Tongue (tissue), 3 donors: ENCODE measurements at places on chromosomes 2 and 18.

GRCh38 chr2:61420991-61421544 lies 49.8 kb downstream of the USP34 start:
- no peak for DNase-seq

DNA sequence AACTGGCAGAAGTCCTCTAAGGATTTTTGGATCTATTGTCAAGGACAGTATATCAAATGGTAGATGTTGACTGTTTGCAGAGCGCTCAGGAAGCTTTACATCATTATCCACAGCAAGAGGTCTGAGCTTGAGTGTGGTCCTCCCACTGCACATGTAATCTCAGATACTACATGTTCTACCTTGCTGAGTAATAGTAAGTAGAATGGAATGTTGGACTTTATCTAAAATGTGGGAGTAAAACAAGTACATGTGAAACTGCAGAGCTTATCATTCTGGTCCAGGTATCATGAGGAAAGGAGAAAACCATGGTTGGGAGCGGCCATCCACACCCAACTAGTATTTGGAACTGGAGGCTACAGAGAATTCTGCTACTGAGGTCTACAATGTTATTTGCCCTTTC lies 19.3 kb upstream of the CD28 start:
- no peak for DNase-seq

GRCh38 chr2:203002054-203002821 lies 12.4 kb upstream of the NBEAL1 start:
- DNase-seq = no peak

DNA sequence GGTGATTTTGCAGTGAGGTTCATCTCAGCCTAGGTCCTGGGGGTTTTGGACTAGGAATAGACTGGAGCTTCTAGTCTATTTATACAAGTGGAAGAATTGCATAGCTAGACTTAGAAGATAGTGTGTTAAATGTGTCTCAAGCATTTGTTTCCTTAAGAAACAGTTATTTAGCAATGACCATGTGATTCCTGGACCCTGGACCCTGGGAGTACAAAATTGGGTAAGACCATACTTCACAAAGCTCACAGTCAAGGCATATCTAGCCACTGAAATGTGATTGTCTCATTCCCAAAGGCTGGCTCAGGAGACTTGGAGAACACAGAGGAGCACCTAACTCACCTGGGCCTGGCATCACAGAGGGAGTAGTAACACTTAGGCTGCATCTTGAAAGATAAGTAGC lies 754.5 kb downstream of the SATB2 start:
- no peak for DNase-seq

- DNase-seq = no peak
Observed at GRCh38 chr2:44429034-44429433, 67.3 kb downstream of the CAMKMT start.

GRCh38 chr18:21004726-21005125 lies 106.9 kb downstream of the ROCK1 start:
- peak; percentile 48 for DNase-seq

DNA sequence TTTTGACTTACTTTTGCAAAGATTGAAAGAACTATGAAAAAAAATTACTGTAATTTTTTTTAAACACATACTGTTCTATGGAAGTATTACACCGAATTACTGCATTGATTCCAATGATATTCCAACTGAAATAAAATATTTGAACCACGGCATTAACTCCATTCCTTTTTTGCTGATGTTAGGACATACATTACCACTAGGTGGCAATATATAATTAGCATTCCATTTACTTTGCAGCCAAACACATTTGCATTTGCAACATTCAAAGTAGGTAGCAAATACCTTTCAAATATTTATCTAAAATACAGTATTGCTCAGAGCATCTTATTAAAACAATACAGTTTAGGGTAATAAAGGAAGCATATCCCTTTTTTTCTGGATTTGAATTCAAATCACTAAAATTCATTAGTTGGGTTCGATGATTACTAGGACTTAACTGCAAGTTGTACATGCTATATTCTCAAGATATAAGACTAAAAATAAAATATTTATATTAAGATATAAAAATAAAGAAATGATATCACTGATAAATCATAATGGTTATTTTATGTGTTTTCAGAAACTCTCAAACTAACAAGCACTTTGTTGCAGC lies 31.3 kb downstream of the LANCL1 start:
- DNase-seq = no peak

- DNase-seq = no peak
Observed at GRCh38 chr2:73053316-73054114, 18.0 kb downstream of the SFXN5 start.

- DNase-seq = peak; percentile 88
Observed at GRCh38 chr2:85741833-85742455, 11.8 kb upstream of the ATOH8 start.

DNA sequence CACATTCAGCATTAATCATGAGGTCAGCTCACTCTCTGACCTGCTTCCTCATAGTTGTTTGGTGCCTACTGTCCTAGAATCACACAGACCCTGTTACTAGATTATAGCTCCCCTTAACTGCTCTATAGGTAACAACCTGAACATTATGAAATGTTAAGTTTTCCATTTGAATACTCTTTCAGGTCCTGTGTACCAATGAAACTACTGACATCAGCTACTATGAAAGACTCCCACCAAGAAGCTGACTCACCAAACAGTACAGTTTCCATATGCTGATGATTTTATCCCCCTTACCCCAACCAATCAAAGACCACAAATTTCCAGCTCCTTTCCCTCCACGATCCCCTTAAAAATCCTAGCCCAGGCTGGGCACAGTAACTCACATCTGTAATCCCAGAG lies 56.3 kb downstream of the SRBD1 start:
- no peak for DNase-seq

GRCh38 chr2:162126111-162126519 lies 25.9 kb downstream of the GCG start:
- peak; percentile 14 for DNase-seq

DNA sequence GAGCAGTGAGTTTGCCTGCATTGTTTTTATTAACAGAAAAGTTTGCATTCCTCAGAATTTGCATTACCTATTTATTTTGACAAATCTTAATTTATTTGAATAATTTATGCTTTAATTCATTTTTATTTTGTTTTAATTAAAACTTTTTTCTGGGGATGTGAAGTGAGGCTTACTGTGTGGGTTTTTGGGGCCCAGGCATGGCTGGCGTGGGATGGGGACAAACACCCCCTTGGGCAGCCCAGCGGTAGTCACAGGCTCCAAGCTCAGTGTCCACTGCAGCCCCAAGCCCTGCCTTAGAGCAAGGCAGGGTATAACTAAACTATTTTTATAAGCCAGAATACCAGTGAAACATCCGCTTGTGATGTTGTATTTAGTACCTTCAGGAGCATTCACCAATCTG lies 95.7 kb upstream of the PXDN start:
- DNase-seq = no peak

DNA sequence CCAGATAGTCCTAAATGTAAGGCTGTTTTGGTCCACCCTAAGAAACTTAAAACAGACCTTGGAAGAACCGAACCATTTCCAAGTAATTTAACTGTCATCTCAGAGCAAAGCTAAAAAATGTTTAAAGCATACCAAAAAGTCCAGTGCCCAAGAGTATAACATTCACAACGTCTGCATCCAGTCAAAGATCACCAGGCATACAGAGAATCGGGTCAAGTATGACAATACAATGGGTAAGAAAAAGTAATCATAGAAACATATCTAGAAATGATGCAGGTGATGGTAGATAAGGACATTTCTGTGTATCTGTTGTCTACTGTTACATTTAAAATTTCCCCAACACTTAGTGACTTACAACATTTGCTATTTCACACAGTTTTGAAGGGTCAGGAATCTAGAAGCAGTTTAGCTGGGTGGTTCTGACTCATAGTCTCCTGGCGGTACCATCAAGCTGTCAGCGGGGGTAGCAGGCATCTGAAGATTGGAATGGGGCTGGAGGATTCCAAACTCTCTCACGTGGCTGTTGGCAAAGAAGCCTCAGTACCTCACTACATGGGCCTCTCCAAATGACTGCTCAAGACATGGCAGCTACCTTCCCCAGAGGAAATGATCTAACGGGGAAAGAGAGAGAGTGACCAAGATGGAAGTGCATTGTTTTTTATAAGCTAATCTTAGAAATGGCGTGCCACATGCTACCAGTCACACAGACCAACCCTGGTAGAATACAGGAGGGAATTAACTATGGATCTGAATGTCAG lies 36.6 kb upstream of the DYNC2LI1 start:
- no peak for DNase-seq

DNA sequence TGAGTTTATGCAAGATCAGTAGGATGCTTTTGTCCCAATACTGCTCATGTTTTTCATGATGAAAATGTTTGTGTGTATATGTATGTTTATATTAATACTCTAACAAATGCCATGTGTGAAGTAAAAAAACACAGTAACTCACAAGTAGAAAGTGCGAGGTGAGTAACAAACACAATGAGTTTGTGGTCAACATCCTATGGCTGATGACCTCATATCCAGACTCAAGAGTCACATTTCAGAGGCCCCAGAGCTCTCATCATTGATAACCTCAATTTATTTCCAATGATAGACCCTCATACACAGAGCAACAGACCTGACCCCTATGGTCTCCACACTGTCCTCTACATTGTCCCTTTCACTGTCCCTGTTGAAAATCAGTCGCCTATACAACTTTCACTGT lies 34.5 kb downstream of the ZNF519 start:
- DNase-seq = no peak
